ENCODE measurements at places on chromosomes 2 and 18.
A peak's percentile ranks its signal among the peaks of the same experiment; 100 is the strongest.

GRCh38 chr18:11310476-11311086 lies 161.2 kb upstream of the PIEZO2 start:
- peak; percentile 29 for DNase-seq

GRCh38 chr2:127138281-127138680 lies 31.3 kb upstream of the BIN1 start:
- no peak for DNase-seq

- no peak for DNase-seq
These were observed 135.5 kb downstream of the GAREM1 start for GRCh38 chr18:32335228-32335627.

DNA sequence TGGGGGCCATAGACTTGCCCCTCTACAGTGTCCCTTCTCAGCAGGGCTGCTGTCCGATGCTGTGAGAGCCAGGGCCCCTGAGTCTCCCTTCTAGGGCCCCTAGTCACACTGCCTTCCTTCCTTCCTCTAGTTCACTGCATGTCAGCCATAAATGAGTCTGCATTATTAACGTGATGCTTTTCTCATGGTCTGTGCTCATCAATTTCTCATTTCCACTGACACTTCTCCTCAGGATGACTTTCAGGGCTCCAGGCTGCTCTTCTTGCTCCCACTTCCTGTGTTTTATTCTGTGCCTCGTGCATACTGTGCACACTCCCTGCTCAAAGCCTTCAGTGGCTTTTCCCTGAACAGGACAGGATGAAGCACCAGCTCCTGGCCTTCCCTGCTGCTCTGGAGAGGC lies 146.5 kb downstream of the FAM210A start:
- DNase-seq, result no peak

DNA sequence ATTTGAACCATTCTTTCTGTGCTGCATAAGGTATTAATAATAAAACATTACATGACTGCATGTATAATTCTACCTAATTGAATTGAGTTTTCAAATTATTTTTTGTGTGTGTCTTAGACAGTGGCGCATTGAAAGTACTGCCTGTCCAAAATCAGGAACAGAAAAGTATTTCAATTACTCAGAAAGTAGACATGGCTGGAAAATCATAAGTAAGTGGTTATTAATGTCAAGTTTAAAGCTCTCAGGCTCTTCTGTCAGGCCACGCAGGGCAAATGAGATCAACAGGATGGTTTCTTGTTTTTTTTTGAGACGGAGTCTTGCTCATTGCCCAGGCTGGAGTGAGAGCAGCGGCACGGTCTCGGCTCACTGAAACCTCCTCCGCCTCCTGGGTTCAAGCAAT lies 32.4 kb upstream of the DARS1 start:
- no peak for DNase-seq

- no peak for DNase-seq
These were observed 314.3 kb upstream of the POU3F3 start for GRCh38 chr2:104539649-104540048.

DNA sequence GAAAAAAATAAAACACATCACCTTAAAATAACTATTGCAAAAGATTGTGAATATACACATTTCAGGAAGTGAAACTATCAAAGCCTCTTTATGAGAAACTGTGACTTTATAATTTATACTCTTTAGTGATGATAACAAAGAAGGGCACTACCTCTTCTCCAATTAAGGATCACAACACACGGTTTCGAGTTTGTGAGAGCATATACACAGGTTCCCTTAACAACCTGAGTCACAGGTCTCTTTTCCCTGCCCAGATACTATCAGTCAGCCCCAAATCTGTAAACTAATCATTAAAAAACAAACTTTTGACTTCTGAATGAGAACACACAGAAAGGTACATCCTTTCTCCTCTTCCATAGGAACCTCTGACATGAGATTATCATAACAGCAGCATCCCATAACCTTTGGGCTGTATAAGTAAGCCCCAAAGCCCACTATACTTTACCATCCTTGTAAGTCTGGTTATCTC lies 44.9 kb downstream of the PTPN2 start:
- DNase-seq, result no peak

DNA sequence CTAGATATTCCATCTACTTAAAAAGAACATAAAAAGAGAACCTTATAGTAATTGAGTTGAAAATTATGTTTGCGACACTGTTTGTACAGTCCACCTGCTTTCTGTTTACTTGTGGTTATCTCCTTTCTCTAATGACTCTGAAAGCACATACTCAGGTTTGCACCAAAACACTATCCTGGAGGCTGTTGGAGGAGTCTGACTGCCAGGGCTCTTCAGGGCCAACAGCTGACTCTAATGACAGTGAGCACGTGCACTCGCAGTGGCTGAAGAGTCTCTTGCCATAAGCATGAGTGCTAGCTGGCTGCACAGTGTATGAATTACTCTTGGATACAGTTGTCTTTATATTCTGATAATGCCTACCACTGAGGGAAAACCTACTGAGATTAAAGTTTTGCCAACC lies 16.7 kb upstream of the GLS start:
- DNase-seq, result no peak

DNA sequence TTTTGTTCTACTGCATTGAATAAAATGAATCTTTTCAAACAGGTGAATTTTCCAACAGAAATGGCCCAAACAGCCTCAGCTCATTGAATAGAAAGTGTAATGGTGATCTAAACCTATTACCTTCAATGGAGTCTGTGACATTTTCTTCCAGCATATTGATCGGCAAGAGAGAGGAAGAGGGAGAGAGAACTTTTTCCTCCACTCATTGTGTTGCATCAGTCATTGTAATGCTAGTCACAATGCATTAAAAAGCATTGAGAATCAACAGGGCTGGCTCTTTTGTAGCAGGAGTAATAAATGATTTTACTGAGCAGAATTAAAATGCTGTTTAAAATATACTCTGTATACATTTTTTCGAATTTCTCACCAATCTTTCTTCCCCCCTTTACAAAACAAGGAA lies 1794.5 kb upstream of the CELF4 start:
- no peak for DNase-seq

- no peak for DNase-seq
These were observed 177.1 kb downstream of the FAM210A start for GRCh38 chr18:13548966-13549879.

- no peak for DNase-seq
These were observed 133.6 kb downstream of the DDX1 start for GRCh38 chr2:15725101-15725781.

- peak; percentile 39 for DNase-seq
These were observed 7.3 kb downstream of the SFXN5 start for GRCh38 chr2:73063909-73064875.

- no peak for DNase-seq
These were observed 16.5 kb upstream of the KLHL23 start for GRCh38 chr2:169716938-169717690.

DNA sequence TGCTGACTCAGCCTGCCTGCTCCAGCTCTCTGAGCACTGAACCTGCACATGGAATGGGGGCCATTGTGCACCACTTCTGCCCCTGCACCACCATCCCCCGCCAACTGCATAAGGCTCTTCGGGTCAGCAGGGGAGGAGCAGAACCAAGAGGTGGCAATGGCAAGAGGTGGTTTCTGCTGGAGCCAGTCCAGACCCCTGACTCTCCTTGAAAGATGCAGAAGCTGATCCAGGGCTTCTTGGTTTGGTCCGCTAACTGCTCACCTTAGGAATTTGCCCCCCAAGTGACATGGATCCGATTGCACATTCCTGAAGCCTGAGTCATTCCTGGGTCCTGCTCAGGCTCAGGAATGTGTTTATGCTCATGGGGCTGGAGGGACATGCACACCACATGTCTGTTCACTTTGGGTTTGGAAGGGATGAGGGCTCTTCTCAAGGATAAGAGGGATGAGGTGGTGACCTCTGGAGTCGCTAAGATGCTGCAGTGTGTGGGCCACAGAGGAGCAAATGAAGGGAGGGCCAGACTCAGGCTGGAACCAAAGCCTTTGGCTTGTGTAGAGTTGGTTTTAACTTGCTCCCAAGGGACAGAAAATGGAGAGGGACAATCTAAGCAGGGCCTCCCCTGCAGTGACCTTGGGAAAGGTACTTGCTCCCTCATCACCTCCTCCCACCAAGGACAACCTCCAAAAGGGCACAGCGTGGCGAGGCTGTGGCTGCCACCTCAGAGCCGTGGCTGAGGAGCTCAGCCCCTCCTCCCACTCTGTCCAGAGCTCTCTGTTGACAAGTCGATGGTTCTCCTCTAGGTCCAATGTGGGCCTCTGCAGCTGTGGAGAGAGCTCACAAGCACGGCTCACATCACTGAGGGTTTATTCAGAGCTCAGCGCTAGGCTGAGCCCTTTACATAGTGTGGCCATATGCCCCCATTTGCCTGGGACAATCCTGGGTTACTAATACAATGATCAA lies 66.2 kb downstream of the HS1BP3 start:
- peak; percentile 80 for DNase-seq

Data from fibroblast of the conjunctiva (primary cell).